ENCODE measurements at places on chromosomes 13 and 19. TPM values are rescaled to one million over a fixed set of nuclear protein-coding genes. Genes with fewer than 3 reads are reported as not detected.

ZNF560 gene
- total RNA-seq: not detected

CRX gene
- total RNA-seq: not detected

IL12RB1 gene
- total RNA-seq: 41.5 TPM

HIPK4 gene
- total RNA-seq: not detected

MEF2B gene
- total RNA-seq: 3.0 TPM

DNA sequence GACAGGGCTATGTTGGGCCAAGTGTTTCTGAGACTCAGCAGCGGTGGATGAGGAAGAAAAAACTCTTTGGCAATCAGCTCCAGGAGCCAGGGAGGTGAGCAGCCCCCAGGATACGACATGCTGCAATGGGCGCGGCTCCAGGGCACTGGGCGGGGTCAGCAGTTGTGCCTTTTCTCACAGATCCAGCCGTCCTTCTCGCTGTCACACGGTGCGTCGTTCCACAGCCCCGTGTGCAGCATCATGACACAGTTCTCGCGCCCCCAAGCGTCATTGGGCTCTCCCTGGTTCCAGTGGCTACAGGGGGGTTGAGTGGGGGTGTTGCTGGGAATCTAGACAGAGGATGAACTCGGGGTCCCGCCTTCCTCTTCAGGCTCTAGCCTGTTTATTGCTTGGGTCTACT lies 2.7 kb downstream of the CLEC4G start:
- H3K27me3 ChIP-seq: peaks cover 13% of the 10 kb centered on the region
- peaks cover 16% of the 10 kb centered on the region for H3K4me1 ChIP-seq
- H3K27ac ChIP-seq: no peak overlapping the region
- DNase-seq: no peak
- H3K4me3 ChIP-seq: no peak overlapping the region

DNA sequence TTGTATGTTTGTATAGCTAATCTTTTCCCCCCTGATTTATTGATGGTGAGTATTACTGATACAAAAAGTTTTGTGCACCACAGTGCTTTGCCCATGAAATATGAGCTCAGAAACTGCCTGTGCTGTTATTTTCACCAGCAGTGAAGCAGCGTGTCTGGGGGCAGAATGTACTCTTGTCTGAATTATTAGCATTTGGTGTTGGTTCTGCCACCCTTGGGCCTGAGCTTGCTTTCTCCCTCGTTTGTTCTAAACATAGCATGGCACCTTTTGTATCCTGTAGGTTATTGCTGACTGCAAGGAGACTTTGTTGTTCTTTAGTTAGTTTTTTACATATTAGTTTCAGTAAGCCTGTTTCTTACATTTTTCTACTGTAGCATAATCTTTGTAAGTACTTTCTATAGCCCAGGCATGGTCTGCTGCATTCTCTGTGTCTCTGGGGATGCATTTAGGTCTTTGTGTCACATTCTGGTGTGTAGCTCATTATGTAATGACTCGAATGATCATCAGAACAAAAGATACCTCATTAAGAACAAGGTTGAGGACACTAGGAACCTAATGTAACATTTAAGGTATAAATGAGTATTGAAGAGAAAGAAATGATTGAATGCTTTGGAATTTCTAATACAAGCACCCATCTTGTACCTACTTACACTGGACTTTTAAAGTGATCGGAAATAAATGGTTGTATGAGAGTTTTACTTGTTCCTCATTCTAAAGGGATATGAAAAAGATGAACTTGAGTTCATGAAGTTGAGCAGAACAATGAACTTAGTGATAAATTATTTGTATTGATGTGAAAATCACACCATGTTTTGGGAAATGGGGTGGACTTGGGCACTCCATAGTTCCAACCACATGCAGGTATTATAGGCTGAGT lies 50.3 kb upstream of the GPI start:
- H3K36me3 ChIP-seq: no peaks in the 10 kb centered on the region
- no peaks in the 10 kb centered on the region for H3K27me3 ChIP-seq
- H3K4me3 ChIP-seq: no peak overlapping the region
- H3K27ac ChIP-seq: no peak overlapping the region
- H3K4me1 ChIP-seq: peaks cover 6% of the 10 kb centered on the region
- no peak for DNase-seq

GRCh38 chr13:31515427-31515826 lies 223.9 kb upstream of the RXFP2 start:
- H3K36me3 ChIP-seq: no peaks in the 10 kb centered on the region
- DNase-seq: no peak
- no peaks in the 10 kb centered on the region for H3K4me1 ChIP-seq
- no peaks in the 10 kb centered on the region for H3K27me3 ChIP-seq
- H3K4me3 ChIP-seq: no peak overlapping the region

- peaks cover 14% of the 10 kb centered on the region for H3K4me1 ChIP-seq
- peak overlapping the region; percentile 77 for H3K27ac ChIP-seq
- no peaks in the 10 kb centered on the region for H3K36me3 ChIP-seq
- no peak for DNase-seq
These were observed 787 bp downstream of the TIMM29 start for GRCh38 chr19:10929402-10929794.

DNA sequence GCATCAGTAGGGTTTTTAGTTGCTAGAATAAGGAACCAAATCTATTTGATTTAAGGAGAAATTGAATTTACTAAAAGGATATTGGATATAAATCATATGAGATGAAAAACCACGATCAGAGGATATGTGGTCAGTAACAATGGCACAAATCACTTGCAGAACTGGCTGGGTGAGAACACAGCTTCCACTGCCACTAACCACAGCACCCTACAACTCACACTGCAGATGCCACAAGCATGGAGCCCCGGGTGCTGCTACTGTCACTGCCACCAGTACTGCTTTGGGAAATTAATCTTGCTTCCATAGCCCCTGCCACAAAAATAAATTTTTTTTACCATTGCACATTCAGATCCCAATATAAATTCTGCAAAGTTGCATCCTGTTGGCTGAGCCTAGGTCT lies 40.6 kb upstream of the KLF12 start:
- no peak for DNase-seq
- peaks cover 6% of the 10 kb centered on the region for H3K4me1 ChIP-seq
- no peaks in the 10 kb centered on the region for H3K27me3 ChIP-seq
- no peak overlapping the region for H3K4me3 ChIP-seq
- no peak overlapping the region for H3K27ac ChIP-seq

DNA sequence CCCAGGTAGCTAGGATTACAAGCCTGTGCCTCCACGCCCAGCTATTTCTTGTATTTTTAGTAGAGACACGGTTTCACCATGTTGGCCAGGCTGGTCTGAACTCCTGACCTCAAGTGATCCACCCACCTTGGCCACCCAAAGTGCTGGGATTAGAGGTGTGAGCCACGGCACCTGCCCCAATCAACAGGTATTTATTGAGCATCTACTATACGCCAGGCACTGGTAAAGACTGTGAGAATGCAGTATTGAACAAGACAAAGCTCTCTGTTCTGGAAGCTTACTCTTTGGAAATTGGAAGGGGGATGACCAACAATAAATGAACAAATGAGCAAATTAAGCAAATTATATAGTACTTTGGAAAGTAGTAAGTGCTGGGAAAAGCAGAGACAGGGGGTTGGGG lies 21.4 kb upstream of the ERCC1 start:
- no peaks in the 10 kb centered on the region for H3K27me3 ChIP-seq
- no peak overlapping the region for H3K27ac ChIP-seq
- H3K36me3 ChIP-seq: no peaks in the 10 kb centered on the region
- peaks cover 26% of the 10 kb centered on the region for H3K4me1 ChIP-seq
- H3K4me3 ChIP-seq: no peak overlapping the region

- no peak overlapping the region for H3K27ac ChIP-seq
- no peak overlapping the region for H3K4me3 ChIP-seq
- no peaks in the 10 kb centered on the region for H3K4me1 ChIP-seq
- no peaks in the 10 kb centered on the region for H3K36me3 ChIP-seq
These were observed 640.1 kb upstream of the KLF12 start for GRCh38 chr13:74774264-74774663.

GRCh38 chr19:43839139-43839538 lies 12.0 kb downstream of the ZNF283 start:
- no peak for DNase-seq
- peaks cover 80% of the 10 kb centered on the region for H3K36me3 ChIP-seq
- no peak overlapping the region for H3K27ac ChIP-seq

GRCh38 chr13:84925443-84925842 lies 873.8 kb downstream of the SLITRK6 start:
- no peaks in the 10 kb centered on the region for H3K36me3 ChIP-seq
- H3K27me3 ChIP-seq: no peaks in the 10 kb centered on the region
- H3K27ac ChIP-seq: no peak overlapping the region
- H3K4me1 ChIP-seq: no peaks in the 10 kb centered on the region

DNA sequence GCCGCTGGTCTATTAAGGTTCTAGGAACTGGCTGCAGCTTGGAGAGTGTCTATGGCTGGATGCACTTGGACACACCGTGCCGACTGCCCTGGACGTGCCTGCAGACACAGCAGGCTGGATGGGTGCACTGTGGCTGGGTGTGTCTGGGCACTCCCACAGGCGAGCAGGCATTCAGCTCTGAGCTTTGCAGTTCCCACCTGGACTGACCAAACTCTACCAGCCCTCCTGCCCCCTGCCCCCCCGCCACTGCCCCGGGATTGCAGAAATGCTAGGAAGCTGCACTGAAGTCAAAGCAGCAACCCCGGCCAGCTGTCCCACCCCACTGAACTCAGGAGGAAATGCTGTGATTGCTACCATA lies 7.0 kb upstream of the LRP3 start:
- no peak for DNase-seq
- H3K36me3 ChIP-seq: no peaks in the 10 kb centered on the region
- no peak overlapping the region for H3K4me3 ChIP-seq

DNA sequence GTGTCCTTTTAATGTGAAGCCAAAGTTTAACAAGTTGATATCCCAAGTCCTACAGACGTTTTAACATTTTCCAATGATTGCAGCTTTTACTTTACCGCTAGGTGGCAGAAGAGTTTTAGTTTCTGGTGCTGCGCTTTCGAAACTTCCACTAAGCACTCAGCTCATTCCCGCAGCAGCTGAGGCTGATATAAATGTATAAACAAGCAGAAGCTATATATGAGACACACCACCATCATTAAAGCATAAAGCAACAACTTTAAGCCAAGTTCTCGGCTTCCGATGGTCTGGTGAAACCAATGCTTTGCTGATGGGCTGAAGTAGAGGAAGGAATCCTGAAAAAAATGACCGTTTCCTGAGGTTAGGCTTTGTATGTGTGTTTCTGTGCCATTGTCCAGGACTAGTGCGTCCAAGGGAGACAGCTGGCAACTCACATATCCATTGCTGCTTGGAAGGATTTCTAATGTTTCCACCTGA lies 753.9 kb downstream of the OLFM4 start:
- no peak overlapping the region for H3K27ac ChIP-seq
- H3K4me3 ChIP-seq: no peak overlapping the region
- H3K4me1 ChIP-seq: no peaks in the 10 kb centered on the region
- H3K36me3 ChIP-seq: no peaks in the 10 kb centered on the region

GRCh38 chr19:6769006-6769619 lies 1.9 kb upstream of the SH2D3A start:
- no peak overlapping the region for H3K4me3 ChIP-seq
- DNase-seq: no peak
- H3K36me3 ChIP-seq: peaks cover 9% of the 10 kb centered on the region
- peaks cover 40% of the 10 kb centered on the region for H3K4me1 ChIP-seq
- no peaks in the 10 kb centered on the region for H3K27me3 ChIP-seq

- H3K4me3 ChIP-seq: peak overlapping the region; percentile 92
- no peak for DNase-seq
- H3K36me3 ChIP-seq: no peaks in the 10 kb centered on the region
These were observed 534 bp downstream of the CAB39L start for GRCh38 chr13:49443357-49443703.

GRCh38 chr13:93698016-93698613 lies 471.5 kb downstream of the GPC6 start:
- no peak for DNase-seq
- H3K27me3 ChIP-seq: no peaks in the 10 kb centered on the region
- no peaks in the 10 kb centered on the region for H3K4me1 ChIP-seq
- H3K27ac ChIP-seq: no peak overlapping the region
- H3K4me3 ChIP-seq: no peak overlapping the region

DNA sequence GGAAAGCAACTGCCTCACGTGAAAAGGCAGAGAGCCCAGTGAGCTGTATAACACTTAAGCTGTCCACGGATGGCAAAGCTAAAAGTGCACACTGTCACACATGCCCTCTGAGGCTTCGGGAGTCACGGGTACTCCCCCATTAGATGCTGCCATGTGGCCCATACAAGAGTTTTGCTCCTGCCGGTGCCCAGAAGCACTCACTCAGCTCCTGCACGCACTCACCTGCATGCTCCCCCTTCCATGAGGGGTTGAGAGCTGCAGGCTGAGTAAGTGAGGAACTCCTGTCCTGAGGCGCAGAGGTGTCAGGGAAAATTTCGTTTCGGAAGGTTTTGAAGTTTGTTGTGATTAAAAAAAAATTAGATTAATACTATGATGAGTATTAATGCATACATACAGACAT lies 939.2 kb upstream of the ATXN8OS start:
- H3K36me3 ChIP-seq: no peaks in the 10 kb centered on the region
- H3K4me3 ChIP-seq: no peak overlapping the region
- H3K27me3 ChIP-seq: no peaks in the 10 kb centered on the region
- H3K4me1 ChIP-seq: no peaks in the 10 kb centered on the region
- DNase-seq: no peak

DNA sequence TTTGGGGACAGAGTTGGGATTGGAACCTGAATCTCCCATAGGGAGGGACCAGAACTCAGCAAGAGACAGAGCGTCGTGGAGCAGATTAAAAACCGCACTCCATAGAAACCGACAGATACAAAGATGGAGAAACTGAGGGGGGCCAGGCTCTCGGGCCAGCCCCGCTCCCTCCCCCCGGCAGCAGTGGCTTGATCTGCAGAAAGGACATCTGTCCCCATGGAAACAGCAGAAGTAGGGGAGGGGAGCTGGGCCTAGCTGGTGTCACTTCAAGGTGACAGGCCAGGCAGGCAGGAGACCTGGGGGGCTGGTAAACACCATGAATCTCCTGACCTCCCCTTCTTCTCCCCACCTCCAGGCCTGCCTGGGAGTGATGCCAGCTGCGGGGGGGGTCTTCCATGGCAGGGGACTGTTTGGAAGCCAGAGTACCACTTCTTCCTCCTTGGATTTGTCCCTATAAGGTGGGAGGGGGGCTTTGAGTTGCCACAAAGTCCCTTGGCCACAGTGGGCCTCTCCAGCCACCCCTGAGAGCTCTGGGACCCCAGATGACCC lies 10.9 kb downstream of the TMIGD2 start:
- no peak for DNase-seq
- peaks cover 30% of the 10 kb centered on the region for H3K36me3 ChIP-seq
- H3K4me3 ChIP-seq: no peak overlapping the region
- H3K27ac ChIP-seq: no peak overlapping the region
- H3K27me3 ChIP-seq: no peaks in the 10 kb centered on the region

DNA sequence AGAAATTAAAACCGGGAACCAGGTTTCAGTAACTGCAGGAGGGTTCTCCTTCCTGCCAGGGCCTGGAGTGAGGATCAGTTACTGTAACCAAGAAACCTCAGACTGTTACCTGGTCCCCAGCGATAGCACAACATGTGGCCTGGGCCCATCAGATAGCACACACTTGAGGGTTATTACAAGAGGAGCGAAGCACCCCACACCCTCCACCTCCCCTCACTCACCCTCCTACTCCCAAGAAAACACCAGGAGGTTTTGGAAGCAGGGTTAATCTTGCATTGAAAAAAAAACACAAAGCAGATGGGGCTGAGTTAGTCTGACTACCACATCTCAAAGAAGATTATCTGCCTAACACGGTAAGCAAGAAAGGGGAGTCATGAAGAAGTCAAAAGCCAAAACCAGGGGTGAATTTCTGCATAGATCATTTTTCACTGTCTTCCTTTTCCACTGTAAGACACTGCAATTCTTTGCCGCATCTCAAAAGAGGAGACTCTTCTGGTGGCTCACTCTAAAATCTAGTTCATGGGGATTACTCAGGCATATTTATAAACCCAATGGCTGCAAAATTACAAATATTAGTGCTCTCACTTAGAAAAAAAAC lies 75.9 kb upstream of the DOCK9 start:
- no peaks in the 10 kb centered on the region for H3K27me3 ChIP-seq
- peaks cover 90% of the 10 kb centered on the region for H3K4me1 ChIP-seq
- DNase-seq: no peak
- no peak overlapping the region for H3K4me3 ChIP-seq
- H3K36me3 ChIP-seq: no peaks in the 10 kb centered on the region
- H3K27ac ChIP-seq: peak overlapping the region; percentile 67
